Stimulated activated CD4-positive, alpha-beta T cell treated with anti-CD3 and anti-CD28 coated beads, Interleukin-2, amount 100 ng/mL, for 4 hours (primary cell): ENCODE measurements at places on chromosomes 2 and 18.

DNA sequence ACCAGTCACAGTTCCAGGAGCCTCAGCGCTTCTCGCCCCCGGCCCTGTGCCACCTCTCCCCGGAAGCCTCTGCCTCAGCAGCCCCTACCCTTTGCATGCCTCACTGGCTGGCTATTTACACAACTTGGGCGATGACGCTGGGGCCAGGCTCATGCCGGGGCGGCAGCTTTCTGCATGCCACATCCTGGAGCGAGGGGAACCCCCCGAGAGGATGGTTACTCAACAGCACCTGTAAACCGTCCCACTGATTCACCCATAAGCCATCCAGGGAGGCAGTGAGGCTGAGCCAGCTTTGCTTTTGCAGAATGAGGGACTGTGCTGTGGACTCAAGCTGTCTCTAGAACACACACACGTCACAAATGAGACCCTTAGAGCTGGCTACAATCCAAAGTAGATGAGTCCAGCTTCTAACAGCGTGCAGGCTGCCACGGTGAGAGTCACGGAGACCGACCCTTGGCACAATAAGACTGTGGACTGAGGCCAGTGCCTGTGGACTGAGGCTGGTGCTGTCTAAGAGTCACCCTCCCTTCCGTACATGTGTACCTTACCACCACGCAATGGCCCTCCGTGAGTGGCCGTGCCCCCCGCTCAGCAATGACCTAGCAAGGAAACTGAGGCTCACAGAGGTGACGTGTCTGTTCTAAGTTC is 45.6 kb upstream of the ODC1 start:
- peak; percentile 73 for DNase-seq

DNA sequence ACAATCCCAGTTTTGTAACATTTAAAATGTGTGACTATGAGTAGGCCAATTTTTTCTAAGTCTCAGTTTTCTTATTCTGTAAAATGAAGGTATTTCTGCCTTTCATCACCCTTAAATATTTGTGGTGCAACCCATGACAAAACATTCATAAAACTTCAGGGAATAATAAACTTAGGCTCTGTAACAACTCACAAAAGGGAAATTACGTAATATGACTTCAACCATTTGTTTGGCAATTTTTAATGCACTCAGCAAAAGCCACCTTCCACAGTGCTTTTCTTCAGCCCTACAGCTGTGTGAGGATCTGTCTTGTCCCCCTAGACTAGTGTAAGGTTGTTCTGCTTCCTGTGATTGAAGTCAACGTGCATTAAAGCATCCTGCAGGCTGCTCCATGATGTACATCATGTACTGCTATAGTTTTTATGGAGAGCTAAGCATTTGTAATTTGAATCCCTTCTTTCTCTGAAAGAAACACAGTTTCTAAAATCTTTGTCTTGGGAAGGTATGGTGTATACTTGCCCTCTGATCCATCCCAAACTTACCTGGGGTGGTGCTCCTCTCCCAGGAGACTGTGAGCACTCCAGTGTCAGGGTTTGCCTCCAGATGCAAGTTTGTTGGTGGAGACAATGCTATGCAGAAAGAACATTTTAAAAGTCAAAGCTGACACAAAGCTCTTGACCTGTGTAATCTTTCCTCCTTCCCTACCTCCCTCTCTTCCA is 39.1 kb downstream of the FN1 start:
- DNase-seq, result no peak

DNA sequence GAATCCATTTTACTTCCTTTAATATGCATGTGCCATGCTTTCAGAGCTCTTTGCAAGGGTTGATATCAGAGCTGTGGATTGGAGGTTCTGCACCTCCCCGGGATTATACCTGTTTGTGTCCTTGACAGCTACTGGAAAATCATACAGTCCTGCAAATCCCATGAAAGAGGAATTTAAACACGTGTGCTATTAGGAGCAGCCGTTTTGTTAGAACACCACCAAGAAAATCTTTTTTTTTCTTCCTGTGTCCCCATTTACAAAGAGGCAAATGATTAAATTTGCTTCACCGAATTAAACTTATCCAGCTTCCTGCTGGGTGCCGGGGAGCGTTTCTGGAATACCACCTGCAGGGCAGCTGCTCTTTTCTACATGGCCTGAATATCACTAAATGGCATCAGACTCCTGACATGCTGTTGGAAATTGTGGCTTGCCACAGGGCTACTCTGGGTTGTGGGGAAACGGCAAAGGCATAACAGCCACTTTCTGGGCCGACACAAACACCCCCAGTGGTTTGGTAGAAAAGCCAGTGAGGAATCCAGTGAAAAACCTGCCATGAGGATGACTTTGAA is 23.4 kb upstream of the SOX11 start:
- DNase-seq, result no peak

- no peak for DNase-seq
Measured at GRCh38 chr2:65016789-65017188, 27.6 kb downstream of the SLC1A4 start.

- no peak for DNase-seq
Measured at GRCh38 chr2:30664761-30665358, 142.4 kb downstream of the CAPN13 start.

DNA sequence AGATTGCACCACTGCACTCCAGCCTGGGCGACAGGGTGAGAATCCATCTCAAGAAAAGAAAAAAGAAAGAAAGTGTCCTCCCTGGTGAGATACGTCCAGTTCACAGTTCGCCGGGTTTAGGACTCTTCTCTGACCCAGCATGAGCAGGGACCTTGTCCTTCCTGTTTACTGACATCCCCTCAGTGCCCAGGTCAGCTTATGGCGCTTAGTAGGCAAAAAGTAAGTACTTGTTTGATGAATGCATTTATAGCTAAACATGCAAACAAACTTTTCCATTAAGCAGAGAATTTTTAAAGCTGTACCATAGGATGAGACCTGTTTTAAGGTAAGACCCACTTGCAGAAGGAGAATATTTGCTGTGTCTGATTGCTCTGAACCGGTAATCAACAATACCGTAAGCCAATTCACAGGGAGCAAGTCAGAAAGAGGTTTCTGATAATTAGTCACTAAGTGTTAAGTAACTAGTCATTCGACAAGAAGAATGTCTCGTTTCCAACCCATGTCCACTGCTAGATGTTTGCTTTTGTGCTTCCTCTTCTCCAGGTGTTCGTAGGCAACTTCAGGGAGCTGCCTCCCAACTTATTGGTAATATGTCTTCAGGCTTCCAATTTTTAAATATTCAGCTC is 40.0 kb downstream of the MOGAT1 start:
- DNase-seq, result no peak

DNA sequence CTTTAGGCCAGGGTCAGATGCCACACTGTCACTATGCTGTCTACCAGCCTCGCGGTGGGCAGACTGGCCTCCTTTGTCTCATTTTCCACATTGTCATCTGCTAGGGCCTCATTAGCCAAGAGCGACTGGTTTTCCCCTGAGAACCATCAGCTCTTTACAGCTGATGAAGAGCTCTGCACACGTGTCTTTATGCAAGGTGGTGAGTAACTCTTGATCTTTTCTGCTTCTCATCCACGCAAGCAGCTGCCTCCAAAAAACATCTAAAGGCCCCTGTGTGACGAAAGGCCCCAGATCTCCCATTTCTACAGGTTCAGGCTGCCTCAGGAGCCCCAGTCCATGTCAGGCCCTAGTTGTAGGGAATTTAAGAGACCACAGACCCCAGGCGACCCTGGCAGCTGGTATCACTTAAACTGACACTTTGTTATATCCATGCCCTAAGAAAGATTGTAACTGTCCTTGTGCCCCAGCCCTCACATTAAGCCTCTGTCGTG is 52.9 kb downstream of the DPYSL5 start:
- DNase-seq, result no peak

DNA sequence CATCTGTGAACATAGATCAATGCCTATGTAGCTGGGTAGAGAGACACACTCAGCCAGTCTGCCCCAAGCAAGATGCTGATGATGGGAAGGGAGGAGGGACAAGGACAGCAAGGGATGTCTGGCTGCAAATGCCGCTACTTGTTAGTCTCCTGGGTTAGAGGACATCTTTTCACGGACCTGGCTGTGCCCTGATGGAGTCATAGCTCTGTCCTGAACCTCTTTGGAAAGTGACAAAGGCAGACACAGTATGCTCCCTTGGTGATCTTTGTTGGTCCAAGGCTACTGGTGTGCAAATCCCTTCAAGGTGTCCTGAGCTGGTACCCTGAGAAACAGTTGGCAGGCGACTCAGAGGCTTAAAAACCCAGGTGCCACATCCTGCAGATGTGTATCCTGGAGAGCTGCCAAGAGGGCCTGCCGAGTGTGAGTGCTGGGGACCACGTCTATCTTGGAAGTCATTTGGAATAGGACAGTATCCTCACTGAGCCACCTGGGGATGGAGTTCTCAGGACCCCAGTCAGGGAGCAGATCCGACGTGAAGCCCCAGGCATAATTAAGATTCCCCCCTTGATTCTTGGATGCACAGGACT is 10.8 kb downstream of the FOSL2 start:
- no peak for DNase-seq

- DNase-seq, result no peak
Measured at GRCh38 chr2:199457147-199458008, at the start of gene SATB2. Gene SATB2 (minus strand): TSS chr2:199457939. CDS start chr2:199456037, 1,902 bp downstream.

- DNase-seq, result no peak
Measured at GRCh38 chr2:203396667-203397066, 68.5 kb downstream of the ABI2 start.

DNA sequence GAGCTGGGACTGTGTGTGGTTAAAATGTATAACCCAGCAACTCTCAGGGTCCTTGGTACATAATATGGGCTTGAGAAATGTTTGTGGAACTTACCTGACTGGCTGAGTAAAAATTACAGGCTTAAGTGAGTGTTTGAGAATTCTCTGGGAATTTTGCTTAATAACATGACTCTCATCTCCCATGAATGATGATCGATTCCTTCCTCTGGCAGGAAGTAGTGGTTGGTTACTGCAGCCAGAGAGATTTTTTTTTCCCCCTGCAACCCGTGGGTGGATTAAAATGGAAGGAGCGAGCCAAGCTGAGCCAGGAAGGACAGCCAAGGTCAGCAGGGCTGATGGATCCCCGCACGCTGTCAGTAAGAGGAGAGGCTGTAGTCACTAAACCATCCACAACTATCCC is 40.6 kb upstream of the RFX8 start:
- no peak for DNase-seq

DNA sequence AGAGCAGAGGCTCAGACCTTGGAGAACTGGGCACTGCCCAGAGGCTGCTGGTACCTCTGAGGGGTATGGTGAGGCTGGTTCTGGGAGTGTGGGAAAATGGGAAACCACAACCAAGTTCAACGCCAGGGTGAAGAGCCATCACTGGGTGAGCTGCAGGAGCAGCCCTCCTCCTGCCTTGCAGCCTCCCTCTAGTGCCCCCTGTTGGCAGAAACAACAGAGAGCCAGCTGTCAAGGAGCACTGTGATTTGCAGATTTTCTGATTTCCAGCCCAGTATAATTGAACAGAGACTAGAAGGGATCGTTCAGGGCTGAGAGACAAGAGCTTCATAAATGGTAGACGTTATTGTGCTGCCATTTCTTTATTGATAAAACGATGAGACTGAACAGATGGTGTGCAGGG is 50.5 kb downstream of the MAPK4 start:
- DNase-seq, result no peak

- DNase-seq, result no peak
Measured at GRCh38 chr18:39602131-39602530, 2036.5 kb upstream of the CELF4 start.

GRCh38 chr2:67954093-67954748 is 108.6 kb downstream of the C1D start:
- DNase-seq, result no peak

DNA sequence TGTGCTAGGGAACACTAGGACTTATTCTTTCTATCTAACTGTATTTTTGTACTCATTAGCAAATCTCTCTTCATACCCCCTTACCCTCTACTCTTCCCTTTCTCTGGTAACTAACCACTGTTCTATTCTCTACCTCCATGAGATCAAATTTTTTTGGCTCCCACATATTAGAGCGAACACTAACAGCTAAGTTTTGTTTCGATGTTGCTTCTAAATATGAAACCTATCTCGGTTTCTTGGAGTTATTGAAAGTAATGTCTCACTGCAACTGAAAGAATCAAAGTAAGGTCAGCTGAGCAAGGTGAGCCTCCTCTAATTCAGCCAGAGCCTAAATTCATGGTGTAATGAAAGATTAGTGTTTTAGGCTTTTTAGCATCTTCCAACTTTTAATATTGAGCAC is 957.6 kb downstream of the CPS1 start:
- DNase-seq, result no peak

DNA sequence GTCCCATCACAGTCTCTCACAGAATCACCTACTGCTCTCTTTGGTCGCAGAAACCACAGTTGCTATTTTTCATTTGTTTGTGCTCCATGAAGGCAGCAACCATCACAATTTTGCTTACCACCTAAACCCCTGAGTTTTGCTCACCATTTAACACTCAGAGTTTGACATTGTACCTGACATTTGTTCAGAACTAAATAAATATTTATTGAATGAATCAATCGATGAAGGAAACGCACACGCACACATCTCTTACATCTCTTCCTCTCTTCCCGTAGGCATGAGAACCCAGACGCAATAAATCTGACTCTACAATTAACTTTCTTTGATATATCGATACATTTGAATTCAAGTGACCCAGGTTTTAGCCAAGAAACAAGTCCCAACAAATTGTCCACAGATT is 105.5 kb upstream of the RNF152 start:
- DNase-seq, result no peak

- DNase-seq, result no peak
Measured at GRCh38 chr2:100254646-100255210, 67.6 kb downstream of the LONRF2 start.

DNA sequence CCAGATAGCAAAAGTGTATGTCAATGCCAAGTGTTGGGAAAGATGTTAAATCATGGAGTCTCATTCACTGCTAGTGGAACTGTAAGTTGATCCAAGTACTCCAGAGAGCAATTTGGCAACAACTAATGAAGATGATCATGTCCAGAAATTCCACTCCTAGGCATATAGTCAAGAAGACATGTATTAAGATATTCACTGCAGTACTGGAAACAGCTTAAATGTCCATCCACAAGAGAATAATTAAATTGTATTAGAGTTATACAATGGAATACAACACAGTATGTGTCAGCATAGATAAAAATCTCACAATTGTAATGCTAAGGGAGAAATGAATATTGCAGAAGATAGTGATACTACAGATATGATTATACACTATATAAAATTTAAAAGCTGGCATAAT is 15.2 kb upstream of the LBH start:
- DNase-seq, result no peak

- no peak for DNase-seq
Measured at GRCh38 chr2:238403632-238404405, 22.9 kb upstream of the ASB1 start.

- DNase-seq, result no peak
Measured at GRCh38 chr2:20194097-20195015, 30.6 kb downstream of the SDC1 start.

- no peak for DNase-seq
Measured at GRCh38 chr18:79935499-79935898, 16.0 kb downstream of the SLC66A2 start.

GRCh38 chr2:173355132-173355865 is 627 bp downstream of the CDCA7 start:
- DNase-seq, result no peak

- DNase-seq, result no peak
Measured at GRCh38 chr2:157420771-157421323, 23.0 kb downstream of the CYTIP start.

GRCh38 chr18:48227206-48227605 is 182.0 kb downstream of the ZBTB7C start:
- no peak for DNase-seq
